ENCODE measurements at places on chromosomes 5 and 9.

- DNase-seq = no peak
Measured at GRCh38 chr5:157819502-157820115, 39.3 kb downstream of the CLINT1 start.

DNA sequence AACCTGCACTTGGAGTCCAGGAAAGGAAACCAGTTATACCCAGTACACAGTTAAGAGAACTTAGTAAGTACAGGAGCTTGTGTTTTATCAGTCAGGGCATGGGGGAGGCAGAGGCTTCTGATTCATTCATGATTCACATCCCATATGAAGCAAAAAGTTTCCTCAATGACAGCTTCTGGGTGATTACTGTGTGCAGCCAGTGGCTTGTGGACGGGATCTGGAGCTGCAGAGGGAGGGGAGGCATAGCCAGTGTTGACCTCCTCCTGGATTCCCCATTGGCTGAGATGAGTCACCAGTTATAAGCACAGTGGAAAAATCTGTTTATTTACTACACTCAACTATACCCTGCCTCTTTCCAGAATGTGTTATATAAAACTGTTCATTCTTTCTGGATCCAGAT, 17.7 kb downstream of the IL31RA start:
- no peak for DNase-seq

DNA sequence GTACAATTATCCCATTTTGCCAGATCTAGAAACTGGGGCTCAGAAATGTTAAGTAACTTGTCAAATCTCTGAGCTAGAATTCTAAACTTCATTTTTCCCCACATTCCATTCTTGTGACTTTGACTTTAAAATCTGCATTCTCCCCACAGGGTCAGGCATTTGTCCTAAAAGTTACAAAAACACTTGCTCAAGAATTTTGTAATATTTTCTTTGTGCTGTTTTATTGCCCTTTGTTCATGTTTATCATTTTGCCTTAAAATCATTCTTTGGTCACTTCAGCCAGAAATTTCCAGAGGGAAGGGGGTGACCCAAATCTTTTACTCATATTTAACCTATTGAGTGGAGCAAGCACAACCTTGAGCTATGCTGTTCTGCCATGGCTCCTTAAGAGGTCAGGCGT, 120.1 kb upstream of the CCL21 start:
- DNase-seq = no peak

- DNase-seq = no peak
Measured at GRCh38 chr9:131679261-131680020, 60.4 kb downstream of the RAPGEF1 start.

DNA sequence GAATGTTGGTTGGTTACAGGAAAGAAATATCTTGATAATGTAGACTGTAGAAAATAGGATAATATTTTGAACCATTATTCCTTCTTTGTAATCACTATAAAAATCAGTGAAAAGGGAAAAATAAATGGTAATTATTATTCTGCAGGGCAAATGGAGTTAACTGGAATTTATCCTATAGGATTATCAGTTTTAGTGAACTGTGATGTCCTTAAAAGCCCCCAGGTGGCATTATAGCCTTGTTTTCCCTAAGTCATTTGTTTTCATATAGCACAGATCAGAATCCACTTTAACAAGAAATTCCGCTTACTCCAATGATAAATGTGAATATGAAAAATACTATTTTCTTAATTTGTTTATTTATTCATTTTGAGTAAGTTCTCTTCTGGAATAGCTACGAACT, 26.2 kb upstream of the WDR41 start:
- no peak for DNase-seq

DNA sequence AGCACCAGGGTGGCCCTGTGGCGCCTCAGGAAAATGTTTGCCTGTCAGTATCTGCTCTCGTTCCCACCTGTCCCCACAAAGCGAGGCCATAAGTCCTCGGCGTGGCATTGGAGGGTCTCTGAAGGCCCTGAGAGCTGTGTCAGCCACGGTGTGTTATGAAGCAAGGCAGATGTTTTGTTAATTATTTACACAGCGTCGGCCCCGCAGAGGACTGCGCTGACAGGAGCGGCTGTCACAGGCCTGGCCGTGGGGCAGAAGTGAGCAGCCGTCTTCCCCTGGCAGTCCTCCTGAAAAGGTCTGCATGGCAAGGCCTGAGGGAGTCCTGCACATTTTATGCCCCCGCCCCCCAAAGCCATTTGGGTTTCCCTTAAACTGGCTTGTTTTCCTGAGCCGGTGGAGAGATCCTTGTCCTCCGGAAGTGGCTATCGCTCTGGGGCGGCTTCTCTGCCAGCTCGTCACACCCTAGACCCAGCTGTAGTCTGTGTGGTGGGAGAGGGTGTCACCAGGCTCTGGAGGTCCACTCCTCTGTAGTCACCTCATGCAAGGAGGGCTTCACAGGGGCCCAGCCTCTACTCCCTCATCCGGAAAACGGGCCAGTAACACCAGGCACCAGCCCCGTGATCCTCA, 6.2 kb downstream of the NEK6 start:
- DNase-seq = no peak

DNA sequence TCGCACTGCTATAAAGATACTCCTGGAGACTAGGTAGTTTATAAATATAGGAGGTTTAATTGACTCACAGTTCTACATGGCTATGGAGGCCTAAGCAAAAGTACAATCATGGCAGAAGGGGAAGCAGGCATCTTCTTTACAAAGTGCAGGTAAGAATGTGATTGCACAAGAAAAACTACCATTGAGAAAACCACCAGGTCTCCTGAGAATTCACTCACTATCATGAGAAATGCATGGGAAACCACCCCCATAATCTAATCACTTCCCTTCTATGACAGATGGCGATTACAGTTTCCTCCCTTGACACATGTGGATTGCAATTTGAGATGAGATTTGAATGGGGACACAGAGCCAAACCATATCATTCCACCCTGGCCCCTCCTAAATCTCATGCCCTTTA, 121.2 kb upstream of the ST8SIA4 start:
- no peak for DNase-seq

- peak; percentile 85 for DNase-seq
Measured at GRCh38 chr5:136020383-136021015, 8.3 kb upstream of the TGFBI start.

DNA sequence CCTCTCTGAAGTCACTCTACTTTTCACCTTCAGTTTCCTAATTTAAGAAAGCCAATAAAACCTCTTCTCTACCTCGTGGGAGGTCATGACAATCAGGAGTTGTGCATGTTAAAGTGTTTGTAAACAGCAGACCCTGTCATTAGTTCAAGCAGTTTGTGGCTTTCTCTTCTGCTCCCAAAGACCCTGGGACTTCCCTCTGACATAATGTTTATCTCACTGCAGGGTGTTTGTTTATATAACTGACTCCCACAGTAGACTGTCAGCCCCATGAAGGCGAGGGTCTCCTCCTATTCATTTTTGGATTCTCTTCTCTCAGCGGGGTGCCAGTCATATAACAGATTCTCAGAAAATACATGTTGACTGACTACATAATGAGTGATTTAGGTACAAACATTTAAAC, 360.0 kb upstream of the ZNF462 start:
- DNase-seq = no peak

DNA sequence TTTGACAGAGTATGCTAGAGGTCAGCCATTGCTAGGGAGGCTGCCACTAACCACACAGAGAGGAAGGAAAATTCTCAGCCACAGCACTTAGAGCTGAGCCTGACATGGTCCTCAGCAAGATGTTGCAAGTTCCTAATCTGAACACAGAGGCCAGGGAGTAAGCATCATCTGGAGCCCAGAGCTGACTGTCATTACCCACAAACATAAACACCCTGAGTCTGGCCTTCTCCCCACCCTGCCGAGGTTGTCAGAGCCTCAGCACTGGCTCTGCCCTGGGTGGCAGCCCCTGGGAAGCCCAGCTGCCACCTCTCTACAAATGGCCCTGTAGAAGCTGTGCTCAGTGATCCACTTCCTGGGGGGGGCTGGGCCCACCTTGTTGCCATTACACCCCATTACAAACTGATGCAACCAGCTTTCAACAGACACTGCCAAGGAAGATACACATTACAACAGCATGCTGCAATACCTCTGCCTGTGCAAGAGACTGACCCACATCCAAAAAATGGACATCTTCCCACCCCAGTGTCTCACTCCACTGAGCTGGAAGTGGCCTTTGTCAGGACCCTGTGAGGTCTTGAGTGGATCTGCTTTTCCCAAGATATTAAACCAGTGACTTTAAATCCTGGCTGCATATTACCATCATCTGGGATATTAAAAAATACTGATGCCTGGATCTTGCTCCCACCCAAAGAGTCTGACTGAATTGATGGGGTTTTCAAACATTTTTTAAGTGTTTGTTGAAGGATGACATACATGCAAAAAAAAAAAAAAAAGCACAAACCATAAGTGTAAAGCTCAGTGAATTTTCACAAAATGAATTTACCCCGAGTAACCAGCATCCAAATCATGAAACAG, 33.0 kb downstream of the IRF1 start:
- DNase-seq = no peak

- no peak for DNase-seq
Measured at GRCh38 chr5:126531543-126532120, 63.4 kb downstream of the ALDH7A1 start.

DNA sequence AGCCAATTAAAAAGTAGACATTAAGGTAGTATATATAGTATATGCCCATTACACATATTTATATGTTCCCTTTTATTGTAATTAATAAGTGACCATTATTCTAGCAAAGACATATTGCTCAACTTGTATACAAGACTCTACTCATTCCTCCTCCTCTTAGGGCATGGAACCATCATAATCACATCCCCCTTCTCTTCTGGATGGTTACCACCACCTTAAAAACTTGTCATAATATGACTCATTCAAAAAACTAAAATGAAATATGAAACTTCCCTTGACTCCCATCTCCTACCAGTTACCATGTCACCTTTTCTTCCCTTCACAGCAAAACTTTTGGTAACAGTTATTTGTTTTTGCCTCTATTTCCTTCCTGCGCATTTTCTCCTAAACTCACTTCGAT, 438.7 kb downstream of the KDM4C start:
- no peak for DNase-seq

GRCh38 chr5:142056816-142057696, 44.2 kb upstream of the GNPDA1 start:
- DNase-seq = no peak

GRCh38 chr5:65925044-65925600, 1.3 kb upstream of the ERBIN start:
- DNase-seq = no peak

- peak; percentile 70 for DNase-seq
Measured at GRCh38 chr9:100670719-100671118, 92.8 kb downstream of the CAVIN4 start.

GRCh38 chr9:76351006-76351405, 43.2 kb downstream of the RFK start:
- DNase-seq = no peak

- no peak for DNase-seq
Measured at GRCh38 chr5:116320486-116320885, 235.7 kb downstream of the COMMD10 start.

GRCh38 chr5:137516251-137516797, 17.2 kb upstream of the SPOCK1 start:
- no peak for DNase-seq

DNA sequence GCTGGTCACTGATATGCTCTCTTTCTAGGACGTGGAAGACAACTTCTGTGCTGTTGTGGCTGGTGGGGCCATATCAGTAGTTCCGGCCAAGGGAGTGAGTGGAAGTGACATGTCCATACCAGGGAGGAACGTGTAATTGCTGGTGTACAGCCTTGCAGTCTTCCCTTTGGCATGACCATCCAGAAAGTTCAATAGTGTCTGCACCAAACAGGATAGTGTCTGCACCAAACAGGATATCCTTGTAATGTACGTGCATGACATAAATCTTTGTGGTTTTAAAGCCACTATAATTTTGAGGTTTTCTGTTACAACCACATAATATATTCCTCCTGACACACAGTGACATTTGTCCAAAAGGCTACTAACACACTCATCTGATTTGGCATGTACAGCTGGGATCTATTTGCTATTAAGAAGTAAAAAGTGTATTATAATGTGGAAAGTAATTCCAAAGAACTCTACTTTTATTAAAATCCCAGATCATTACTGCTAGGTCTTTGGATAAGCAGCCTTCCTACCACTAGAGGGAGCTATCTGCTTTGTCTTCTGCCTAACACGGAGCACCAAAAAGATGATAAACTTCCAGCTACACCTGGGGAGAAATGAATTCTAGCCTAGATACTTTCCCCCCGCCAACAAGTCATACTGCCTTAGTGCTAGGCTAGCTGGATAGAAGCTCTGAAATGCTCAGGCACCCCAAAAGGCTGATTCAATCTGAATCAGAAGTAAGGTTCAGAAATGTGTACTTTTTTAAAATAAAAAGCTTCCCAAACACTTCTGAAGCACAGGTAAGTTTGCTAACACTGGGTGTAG, 52.7 kb downstream of the RNF145 start:
- peak; percentile 9 for DNase-seq

DNA sequence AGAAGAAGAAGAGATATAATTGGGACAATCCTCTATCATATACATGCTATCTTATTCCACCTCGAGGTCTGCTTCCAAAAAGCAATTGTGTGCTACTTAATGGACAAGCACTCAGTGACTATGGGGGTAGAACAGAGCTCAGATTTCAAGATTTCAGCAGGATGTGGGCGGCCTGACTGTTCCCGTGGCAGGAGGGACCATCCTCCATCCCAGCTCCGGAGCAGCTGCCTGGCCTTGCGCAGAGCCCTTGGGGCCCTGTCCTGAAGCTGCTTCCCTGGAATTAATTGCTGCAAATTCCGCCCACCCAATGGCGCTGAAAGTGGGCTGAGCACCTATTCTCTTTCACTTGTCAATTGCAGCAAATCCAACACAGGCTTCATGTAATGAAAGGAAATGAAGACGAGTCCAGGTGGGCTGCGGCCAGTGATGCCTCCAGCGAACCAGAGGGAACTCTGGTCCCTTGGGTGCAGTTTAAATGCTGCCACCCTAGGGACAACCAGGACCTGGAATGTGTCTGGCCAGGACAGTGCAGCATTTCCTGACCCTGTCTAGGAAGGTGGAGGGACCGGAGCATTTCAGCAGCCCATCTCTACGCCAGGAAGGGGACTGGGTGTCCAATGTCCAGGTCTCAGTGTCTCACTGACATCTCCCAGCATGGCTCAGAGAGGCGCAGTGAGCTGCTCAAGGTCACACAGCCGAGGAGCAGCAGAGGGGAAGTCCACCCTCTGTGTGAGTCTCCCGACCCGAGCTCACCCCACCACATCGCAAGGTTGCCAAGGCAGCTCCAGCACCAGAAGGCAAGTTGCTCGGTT, 50.5 kb upstream of the FCN1 start:
- DNase-seq = no peak

GRCh38 chr9:17191082-17191481, 56.2 kb downstream of the CNTLN start:
- DNase-seq = no peak

DNA sequence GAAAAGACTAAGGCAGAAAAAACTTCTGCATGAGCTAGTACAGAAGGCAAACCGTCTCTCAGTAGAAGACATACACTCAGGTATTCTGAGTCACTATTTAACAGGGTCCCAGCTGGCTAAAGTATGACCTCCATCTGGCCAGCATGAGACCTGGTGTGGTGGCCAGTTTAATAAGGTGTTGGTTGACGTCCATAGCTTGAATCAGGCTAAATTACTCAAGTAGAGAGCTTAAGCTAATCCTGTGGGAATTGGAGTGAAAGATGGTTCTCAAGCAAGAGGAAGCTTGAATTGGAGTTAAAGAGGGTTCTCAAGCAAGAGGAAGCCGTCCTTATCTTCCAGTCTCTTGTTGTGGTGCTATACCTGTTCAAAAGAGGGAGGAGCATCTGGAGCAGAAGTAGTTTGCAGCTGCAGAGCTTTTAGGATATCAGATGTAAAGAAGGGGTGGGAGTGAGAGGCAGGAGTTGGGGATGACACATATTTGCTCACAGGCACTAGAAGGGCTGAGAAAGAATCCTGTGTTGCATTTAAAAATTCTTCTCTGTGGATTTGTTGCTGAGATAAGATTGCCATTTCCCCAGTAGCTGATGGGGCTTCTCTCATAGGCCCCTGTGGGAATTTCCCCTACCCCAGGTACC, 136.1 kb upstream of the RUSC2 start:
- DNase-seq = no peak

Measured in NCI-H446 treated with DMSO at 0.1 percent for 48 hours (cell line).